A549 treated with CpdA at 1 μM for 4 hours (cell line): ENCODE measurements at places on chromosomes 2 and 18. TPM values are rescaled to one million over a fixed set of nuclear protein-coding genes. Genes with fewer than 3 reads are reported as not detected.

HOXD3 gene
- total RNA-seq, result 0.15 to 0.35 TPM (median 0.27 TPM) in 4 of 5 replicates, not detected in the other

WIPF1 gene
- total RNA-seq, result 12.8 to 23.4 TPM (median 19.3 TPM) in 5 replicates

TCF7L1 gene
- total RNA-seq, result 5.9 to 9.0 TPM (median 7.8 TPM) in 5 replicates

MEIS1 gene
- 1.5 to 3.9 TPM (median 2.1 TPM) in 5 replicates for total RNA-seq

CGREF1 gene
- 6.1 to 8.7 TPM (median 7.4 TPM) in 5 replicates for total RNA-seq

AMER3 gene
- not detected in 5 replicates for total RNA-seq

SLC30A3 gene
- total RNA-seq, result 2.6 to 3.8 TPM (median 3.4 TPM) in 5 replicates

NT5DC4 gene
- 0.49 TPM in 1 of 5 replicates, not detected in the others for total RNA-seq

NPPC gene
- 0.11 to 0.31 TPM (median 0.27 TPM) in 5 replicates for total RNA-seq

SMAD4 gene
- 41.8 to 60.8 TPM (median 58.2 TPM) in 5 replicates for total RNA-seq

SRBD1 gene
- total RNA-seq, result 7.8 to 10.5 TPM (median 8.7 TPM) in 5 replicates

FMNL2 gene
- total RNA-seq, result 28.1 to 32.7 TPM (median 30.8 TPM) in 5 replicates

CRYGD gene
- not detected in 5 replicates for total RNA-seq

MOGAT1 gene
- total RNA-seq, result not detected in 5 replicates

EVX2 gene
- total RNA-seq, result not detected in 5 replicates

SCTR gene
- not detected in 5 replicates for total RNA-seq

TET3 gene
- total RNA-seq, result 6.0 to 7.6 TPM (median 6.6 TPM) in 5 replicates

DUSP19 gene
- total RNA-seq, result 0.57 to 1.3 TPM (median 0.61 TPM) in 5 replicates

CD8B gene
- total RNA-seq, result not detected in 5 replicates

UGT1A10 gene
- 0.02 to 0.26 TPM (median 0.21 TPM) in 3 of 5 replicates, not detected in the others for total RNA-seq

OR6B2 gene
- total RNA-seq, result not detected in 5 replicates

IL36A gene
- total RNA-seq, result not detected in 5 replicates

GLB1L gene
- 5.6 to 10.6 TPM (median 6.3 TPM) in 5 replicates for total RNA-seq

HADHB gene
- 90.8 to 104 TPM (median 102 TPM) in 5 replicates for total RNA-seq

HOXD10 gene
- 5.5 to 8.1 TPM (median 7.0 TPM) in 5 replicates for total RNA-seq

SLC38A11 gene
- total RNA-seq, result not detected in 5 replicates

GCG gene
- total RNA-seq, result not detected in 5 replicates

KCNF1 gene
- 20.5 to 42.7 TPM (median 34.4 TPM) in 5 replicates for total RNA-seq

SETBP1 gene
- 0.58 to 0.76 TPM (median 0.65 TPM) in 5 replicates for total RNA-seq

CPS1 gene
- 6.1 to 8.8 TPM (median 7.4 TPM) in 5 replicates for total RNA-seq

TNS1 gene
- total RNA-seq, result 4.9 to 12.8 TPM (median 9.2 TPM) in 5 replicates

LCT gene
- total RNA-seq, result 0.03 to 0.05 TPM (median 0.03 TPM) in 3 of 5 replicates, not detected in the others

DCDC2C gene
- 0.29 to 0.36 TPM in 2 of 5 replicates, not detected in the others for total RNA-seq

ADD2 gene
- 17.7 to 27.3 TPM (median 22.9 TPM) in 5 replicates for total RNA-seq

MC5R gene
- total RNA-seq, result not detected in 5 replicates

COL4A4 gene
- total RNA-seq, result 0.68 to 1.7 TPM (median 1.4 TPM) in 5 replicates

ASPRV1 gene
- total RNA-seq, result 0.16 to 0.40 TPM (median 0.29 TPM) in 5 replicates

DGUOK gene
- 136 to 152 TPM (median 149 TPM) in 5 replicates for total RNA-seq

TCF23 gene
- total RNA-seq, result not detected in 5 replicates
